ENCODE measurements at places on chromosomes 12 and 14.

- no peak for DNase-seq
Observed at GRCh38 chr12:50212071-50212467, 44.9 kb upstream of the CERS5 start.

- DNase-seq: peak; percentile 21
Observed at GRCh38 chr12:52010692-52011601, 4.2 kb downstream of the TAMALIN start.

GRCh38 chr12:103705927-103706326 is 118.9 kb downstream of the STAB2 start:
- no peak for DNase-seq

DNA sequence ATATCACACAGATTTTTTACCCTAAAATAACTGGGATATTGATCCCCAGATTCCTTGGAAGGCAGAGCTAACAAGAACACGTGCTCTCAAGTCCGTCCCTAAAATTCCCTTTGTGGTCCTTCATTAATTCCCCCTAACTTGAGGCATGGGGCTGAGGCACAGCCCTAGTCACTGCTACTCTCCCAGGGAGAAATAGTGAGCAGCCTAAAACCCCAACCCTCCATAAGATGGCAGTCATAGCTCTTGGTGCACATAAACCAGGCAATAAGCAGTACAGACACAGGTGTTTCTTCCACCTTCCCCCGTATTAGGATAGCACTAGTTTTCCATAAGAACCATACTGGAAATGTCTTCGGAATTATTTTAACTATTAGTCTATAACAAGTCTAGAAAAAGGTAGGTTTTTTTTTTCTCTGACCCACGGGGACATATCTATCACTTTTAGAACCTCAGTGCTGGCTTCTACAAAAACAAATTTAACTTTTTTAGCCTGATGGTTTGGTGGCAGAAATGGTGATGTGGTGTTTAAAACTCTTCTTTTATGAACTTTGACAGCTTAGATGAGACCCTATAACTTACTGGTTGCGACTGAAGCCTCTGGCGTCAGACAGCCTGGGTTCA is 3.1 kb upstream of the ARHGEF40 start:
- DNase-seq: peak; percentile 30
